Activated T-cell treated with anti-CD3 and anti-CD28 coated beads for 24 hours (primary cell): ENCODE measurements at places on chromosomes 1 and 21.

DNA sequence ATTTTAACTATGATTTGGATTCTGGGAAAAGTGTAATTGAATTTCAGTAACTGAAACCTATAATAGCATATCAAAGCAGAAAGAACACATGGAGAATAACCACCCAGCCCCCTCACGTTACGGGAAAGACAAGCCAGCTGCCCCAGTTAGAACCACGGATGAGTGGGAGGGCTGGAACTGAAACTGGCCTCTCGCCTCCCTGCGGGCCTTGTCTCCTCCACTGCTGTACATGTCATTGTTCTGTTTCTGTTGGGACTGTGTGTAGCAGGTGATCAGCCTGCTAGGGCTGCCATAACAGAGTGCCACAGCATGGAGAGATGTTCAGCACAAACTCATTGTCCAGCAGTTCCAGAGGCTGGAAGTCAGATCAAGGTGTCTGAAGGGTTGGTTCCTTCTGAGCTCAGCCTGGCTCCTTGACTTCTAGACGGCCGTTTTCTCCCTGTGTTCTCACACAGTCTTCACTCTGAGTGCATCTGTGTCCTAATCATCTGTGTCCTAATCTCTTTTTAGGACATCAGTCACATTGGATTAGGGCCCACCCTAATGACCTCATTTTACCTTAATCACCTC is 52.4 kb downstream of the MAP3K21 start:
- no peak for DNase-seq

DNA sequence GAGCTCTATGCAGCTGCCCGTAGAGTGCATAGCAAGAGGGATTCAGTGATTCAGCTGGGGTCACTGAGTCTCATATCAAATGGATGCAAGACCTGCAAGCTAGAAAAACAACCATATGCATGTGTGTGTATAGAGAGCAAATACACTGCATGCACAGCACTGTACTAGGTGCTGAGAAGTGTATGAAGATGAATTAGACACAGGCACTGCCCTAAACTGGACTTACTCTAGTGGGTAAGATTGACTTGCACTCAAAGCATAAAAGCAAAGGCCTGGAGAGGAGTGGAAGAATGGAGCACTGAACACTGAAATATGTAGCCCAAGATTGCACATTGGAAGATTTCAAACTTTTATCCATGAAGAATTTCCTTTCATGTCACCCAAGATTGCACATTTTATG is 5.5 kb upstream of the GBP1 start:
- DNase-seq: no peak

DNA sequence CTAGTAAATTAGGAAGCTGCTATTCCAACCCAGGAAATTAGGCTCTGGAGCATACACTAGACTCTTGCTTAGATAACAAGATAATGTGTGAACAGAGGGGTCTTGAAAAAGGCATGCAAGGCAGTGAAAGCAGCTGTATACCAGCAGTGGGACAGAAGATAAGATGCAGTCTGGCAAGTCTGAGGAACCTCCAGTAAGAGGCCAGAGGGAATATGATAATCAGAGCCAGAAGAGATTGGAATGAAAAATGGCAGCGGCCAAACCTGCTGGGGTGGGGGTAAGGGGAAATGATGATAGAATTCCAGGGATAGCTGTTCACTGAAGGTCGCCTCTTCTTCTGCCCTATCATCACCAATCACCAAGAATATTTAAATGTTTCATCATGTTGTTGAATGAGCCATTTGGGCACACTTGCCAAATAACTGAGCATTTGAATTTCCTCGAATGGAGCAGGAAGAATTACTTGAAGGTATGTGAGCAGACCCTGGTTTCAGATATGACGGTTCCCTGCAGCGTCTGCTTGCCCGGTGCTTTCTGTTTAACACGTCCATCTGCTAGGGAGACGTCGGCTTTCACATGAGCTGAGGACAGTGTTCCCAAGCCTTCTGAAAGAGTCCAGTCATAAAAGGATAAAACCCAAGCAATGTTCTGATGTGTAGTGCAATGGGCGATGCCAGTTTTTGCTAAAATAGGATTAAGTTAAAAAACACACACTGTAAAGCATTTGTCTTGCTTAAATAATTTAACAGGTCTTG is 173.3 kb downstream of the RWDD3 start:
- DNase-seq: no peak

- DNase-seq: no peak
Measured at GRCh38 chr21:29413683-29414082, 115.0 kb downstream of the BACH1 start.

- no peak for DNase-seq
Measured at GRCh38 chr1:223245411-223245810, 102.4 kb upstream of the TLR5 start.

GRCh38 chr1:46223472-46223943 is 20.4 kb downstream of the LURAP1 start:
- DNase-seq: peak; percentile 50

DNA sequence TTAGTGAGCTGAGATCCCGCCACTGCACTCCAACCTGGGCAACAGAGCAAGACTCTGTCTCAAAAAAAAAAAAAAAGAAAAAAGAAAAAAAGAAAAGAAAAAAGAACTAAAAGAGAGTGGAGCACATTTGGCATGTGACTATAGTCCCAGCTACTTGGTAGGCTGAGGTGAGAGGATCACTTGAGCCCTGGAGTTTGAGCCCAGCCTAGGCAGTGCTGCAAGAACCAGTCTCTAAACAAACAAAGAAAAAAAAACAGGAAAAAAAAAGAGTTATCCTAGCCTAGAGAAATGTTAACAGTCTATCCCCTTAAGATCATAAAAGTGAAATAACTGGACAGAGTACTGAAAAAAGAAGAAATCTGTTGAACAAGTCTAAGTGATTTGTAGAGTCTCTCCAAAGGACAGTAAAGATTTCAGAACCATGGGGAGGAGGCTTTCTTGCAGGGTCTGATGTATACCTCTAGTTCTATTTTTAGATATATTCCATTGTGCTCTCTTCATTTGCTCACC is 4.5 kb upstream of the PRDX1 start:
- no peak for DNase-seq

DNA sequence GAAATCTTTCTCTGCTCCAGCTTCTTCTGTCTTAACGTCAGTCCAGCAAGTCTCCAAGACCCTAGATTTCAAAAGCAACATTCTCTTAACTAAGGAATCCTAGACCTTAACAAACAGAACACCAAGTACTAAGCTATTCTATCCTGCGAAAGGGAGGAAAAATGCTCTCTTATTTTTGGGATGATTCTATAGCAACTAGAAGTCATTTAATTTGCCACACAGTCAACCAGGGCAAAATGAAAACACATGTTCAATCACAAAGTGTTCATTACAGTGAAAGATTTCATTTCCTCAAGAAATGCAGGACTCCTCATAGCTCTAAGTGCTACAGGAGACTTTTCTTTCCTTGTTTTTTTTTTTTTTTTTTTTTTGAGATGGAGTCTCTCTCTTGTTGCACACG is 36.2 kb upstream of the DOCK7 start:
- DNase-seq: no peak

- no peak for DNase-seq
Measured at GRCh38 chr1:85850238-85850637, 142.0 kb upstream of the ZNHIT6 start.

DNA sequence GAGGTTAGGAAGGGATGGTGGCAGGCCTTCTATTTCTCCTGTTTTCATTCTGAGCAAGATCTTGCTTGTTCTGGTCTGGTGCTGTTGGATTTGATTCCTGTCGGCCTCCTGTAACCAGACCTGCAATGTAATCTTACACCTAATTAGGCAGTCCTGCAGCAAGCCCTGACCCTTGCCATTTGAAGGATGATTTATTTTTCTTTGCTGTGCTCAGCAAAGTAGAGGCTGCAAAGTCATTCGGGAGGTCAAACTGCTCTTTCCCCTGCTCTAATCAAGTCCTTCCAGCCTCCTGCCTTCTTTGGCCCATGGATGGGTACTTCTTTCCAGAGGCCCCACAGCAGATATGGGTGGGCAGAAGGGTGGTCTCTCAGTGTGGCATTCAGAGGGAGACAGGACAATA is 417.7 kb upstream of the USP24 start:
- DNase-seq: no peak

DNA sequence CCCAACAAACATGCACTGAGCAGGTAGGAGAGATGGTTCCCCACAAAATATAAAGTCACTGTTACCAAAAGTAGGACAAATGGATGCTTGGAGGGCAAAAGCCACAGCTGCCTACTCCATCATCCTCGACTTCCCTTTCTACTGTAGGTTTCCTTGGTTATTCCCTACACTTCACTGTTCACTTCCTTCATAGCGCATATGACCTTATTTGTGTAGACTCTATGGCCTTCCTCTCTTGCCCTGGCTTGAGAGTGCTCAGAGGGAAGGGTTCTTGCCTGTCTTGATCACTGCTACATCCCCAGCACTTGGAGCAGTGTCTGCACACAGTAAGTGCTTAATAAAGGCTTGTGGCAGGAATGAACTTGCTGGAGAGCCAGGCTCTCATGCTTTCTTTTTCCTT is 14.6 kb upstream of the TRNP1 start:
- DNase-seq: no peak

GRCh38 chr1:7420470-7421100 is 350.5 kb upstream of the VAMP3 start:
- DNase-seq: no peak

DNA sequence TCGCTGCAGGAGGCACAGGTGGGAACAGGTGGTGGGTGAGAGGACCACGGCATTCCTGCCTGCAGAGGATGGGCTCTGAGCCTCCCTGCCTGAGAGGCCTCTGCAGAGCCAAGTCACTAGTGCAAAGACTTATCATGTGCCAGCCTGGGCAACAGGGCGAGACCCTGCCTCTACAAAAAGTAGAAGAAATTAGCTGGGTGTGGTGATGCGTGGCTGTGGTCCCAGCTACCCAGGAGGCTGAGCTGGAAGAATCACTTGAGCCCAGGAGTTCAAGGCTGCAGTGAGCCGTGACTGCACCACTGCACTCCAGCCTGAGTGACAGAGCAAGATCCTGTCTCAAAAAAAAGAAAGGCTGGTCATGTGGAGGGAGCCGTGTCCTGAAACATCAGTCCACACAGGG is 46.4 kb downstream of the PKNOX1 start:
- no peak for DNase-seq

DNA sequence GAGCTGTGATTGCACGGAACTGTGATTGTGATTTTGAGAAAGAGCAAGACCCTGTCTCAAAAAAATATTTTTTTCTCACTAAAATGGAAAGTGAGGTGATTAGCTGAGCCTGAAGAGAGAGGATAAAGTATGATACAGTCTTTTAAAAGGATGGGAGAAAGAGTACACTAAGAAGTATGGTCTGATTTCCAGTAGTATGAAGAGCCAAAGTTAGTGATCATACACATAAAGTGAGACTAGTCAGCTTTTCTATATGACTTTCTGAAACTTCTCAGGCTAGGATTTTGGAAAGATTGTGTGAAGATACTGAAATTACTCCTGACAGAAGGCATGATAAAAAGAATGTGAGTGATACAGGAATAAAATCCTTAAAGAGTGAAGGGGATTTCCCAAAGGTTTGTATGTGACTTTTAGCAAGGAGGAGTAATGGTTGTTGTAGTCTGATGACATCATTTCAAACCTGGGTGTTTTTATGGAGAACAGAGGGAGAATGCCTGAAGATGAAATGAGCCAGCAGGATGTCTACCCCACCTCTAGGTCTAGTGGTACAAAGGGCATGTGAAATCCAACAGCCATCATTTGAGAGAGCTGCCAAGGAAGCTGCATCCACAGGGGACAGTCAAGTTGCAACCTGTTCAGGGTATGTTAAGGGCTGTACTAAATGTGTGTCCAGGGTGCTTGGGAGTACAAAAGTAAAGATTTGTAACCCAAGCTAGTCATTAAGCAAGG is 157.7 kb downstream of the PIK3R3 start:
- no peak for DNase-seq

DNA sequence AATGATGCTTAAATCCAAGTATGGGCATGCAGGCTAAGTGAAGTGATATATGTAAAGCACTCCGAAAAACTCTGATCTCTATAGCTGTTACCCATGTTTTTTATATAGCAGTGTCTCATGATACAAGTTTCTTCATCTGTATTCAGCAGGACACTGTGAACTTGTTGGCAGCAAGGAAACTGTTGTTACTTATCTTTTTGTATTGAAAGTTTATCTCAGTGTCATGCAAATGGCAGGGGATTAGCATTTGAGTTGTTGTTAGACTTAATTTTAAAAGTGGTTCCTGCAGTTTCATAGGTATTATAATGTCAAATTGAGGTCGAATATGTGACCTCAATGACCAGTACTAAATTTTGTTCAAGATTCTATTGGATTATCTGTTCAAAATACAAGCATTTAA is 47.9 kb downstream of the NCAM2 start:
- DNase-seq: no peak

GRCh38 chr1:210464519-210465039 is 135.9 kb downstream of the HHAT start:
- no peak for DNase-seq

- DNase-seq: no peak
Measured at GRCh38 chr1:56374026-56374974, 205.1 kb downstream of the PLPP3 start.

GRCh38 chr1:90850181-90850897 is 133.2 kb upstream of the BARHL2 start:
- no peak for DNase-seq

DNA sequence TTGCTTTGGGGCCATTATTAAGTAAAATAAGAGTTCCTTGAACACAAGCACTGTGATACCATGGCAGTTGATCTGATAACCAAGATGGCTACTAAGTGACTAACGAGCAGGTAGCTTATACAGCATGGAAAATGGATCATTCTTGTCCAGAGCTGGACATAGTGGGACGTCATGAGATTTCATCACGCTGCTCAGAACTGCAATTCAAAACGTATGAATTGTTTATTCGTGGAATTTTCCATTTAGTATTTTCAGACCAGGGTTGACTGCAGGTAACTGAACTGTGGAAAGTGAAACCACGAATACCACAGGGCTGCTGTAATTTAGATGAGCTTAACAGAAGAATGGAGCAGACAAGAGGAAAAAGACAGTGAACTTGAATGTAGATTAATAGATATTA is 38.9 kb downstream of the CCDC18 start:
- DNase-seq: peak; percentile 2

- no peak for DNase-seq
Measured at GRCh38 chr1:76625886-76626678, 241.2 kb upstream of the ST6GALNAC5 start.

DNA sequence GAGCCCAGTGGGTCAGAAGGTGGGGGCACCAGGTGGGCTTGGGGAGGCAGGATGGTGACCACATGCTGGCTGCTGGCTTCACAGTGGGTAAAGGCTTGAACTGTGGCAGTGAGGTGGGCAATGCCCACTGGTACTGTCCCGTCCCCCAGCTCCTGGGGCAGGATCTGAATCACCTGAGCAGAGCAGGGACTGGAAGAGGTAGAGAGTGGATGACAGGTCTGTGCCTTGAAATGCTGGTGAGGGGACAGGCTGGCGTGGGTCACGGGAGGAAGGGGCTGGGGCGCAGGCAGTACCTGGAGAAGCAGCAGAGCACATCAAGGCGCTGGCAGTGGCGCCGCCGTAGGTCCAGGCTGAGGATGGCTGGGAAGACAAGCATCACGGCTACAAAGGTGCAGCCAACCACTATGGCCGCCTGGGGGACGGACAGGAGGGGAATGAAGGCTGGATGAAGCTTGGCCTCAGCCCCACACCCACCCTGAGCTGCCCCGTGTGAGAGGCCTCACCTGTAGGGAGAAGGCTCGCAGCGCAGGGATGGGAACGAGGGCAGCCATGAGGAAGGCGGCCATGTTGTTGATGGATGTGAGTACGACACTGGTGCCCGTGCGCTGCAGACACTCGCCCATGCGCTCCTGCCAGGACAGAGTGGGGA is 14.9 kb downstream of the PTCH2 start:
- DNase-seq: no peak

GRCh38 chr1:38475624-38476005 is 384.0 kb downstream of the RRAGC start:
- DNase-seq: no peak
